ENCODE measurements at places on chromosomes 13 and 19. TPM values are rescaled to one million over a fixed set of nuclear protein-coding genes. Genes with fewer than 3 reads are reported as not detected.

CCDC70 gene
- not detected for total RNA-seq

SYNE4 gene
- total RNA-seq: 0.35 TPM

CAPS gene
- total RNA-seq: 3.8 TPM

KIR2DL4 gene
- total RNA-seq: not detected

FGF21 gene
- not detected for total RNA-seq

ZNF160 gene
- total RNA-seq: 16.5 TPM

GRAMD1A gene
- total RNA-seq: 25.8 TPM

SMIM44 gene
- not detected for total RNA-seq

Data from Right ventricle myocardium inferior (tissue), 1 donor.